ENCODE measurements at places on chromosomes 16 and 17.

- DNase-seq: no peak
These were observed 83.0 kb downstream of the N4BP1 start for GRCh38 chr16:48526958-48527331.

DNA sequence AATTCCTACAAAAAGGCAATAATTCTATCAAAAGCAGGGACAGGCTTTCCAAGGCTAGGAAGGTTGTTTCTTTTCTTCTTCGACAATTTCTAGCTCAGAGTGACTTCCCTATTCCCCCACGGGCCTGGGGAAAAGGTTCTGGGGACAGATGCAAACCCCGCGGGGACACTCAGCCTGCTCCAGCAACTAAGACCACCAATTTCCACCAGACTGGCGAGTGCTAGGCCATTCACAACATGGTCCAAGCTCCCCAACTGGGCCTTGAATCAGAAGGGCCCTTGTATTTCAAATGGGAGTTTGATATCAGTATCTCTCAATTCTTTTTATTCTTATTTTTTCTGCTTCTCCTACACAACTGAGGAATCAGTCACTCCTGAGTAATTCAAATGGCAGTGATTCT, 86.7 kb downstream of the USP31 start:
- no peak for DNase-seq

DNA sequence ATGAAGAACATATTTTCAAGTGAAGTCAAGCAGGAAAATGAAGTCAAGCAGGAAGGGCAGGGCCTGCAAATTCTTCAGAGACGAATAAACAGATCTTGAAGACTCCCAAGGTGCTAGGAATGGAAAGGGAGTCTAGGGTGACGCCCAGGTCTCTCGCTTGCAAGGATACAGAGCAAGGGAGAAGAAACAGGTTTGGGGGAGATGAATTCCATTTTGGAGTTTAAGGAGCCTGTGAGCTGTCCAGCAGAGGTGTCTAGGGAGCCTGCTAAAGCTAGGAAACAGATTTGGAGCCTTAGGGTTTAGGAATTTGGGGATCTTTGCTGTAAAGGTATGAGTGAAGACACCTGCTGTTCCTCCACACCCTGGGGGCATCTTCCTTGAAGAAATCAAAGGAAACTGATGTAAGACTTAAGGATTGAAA, 2.0 kb upstream of the UNKL start:
- DNase-seq: no peak

DNA sequence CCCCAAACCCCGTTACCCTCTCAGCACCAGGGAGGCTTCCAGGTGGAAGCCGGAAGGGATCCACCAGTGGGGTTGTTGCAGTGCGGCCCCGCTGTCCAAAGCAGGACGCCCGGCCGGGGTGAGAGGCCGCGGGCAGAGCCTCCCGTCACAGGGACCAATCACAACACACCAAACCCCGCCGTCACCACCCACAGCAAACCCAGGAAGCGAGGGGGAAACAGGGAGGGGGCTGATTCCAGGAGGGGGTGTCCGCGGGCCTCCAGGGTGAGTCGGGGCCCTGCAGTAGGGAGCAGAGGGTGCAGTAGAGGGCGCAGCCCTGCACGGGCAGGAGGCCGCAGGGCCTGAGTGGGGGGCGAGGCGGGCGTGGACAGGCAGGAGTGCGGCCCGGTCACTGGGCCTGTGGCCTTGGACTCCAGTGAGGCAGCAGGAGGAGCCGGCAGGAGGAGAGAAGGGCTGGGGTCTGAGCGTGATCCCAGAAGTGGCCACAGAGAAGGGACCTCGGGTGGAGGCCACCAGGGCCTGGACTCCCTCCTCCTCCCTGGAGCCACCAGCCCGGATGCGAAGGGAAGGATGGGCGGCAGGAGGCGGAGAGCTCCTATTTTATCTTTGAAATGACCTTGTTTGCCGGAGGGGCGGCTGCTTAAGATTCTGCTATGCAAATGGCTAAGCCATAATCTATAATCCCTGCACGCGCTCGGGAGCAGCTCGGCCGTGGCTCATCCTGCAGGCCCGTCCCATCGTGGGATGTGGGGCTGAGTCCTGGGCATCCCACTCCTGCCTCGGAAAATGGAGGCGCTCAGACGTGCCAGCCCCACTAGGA, 41.5 kb downstream of the ZFPM1 start:
- no peak for DNase-seq

DNA sequence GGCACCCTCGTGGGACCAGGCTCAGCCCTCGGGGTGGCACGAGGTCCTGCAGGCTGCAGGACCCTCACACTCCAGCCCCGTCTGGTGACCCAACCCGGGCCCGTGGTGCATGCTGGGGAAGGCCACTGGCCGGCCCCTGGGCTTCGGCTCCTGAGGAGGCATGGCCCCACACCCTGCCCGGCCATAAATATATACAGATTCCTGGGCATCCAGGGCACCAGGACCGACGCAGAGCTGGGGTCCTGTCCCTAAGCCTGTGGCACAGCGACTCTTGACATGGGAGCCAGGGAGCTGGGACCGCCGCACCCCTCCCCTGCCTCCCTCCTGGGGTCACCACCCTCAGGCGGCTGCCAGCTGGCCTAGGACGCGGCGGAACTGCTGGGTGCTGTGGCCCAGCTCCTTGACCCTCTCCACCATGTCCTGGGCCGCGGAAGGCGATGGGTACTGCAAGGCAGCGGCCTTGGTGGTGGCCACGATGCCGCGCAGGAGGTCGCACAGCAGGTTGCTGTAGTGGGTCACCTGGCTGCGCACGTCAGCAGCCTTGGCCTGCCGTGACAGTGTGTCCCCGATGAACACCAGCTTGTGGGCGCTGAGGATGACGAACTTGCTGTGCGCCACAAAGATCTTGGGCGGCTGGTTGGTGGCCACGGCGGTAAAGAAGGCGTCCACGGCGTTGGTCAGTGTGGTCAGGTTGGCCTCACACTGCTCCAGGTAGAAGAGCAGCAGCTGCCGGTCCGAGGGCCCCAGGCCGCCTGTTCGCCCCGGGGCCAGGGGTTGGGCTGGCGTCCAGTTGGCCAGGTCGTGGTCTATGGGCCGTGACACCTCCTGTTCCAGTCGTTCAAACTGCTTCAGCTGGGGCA, 10.6 kb downstream of the CTRB1 start:
- no peak for DNase-seq

GRCh38 chr17:41777574-41778188, 8.8 kb downstream of the JUP start:
- DNase-seq: no peak

GRCh38 chr16:81544261-81544660, 99.7 kb downstream of the CMIP start:
- no peak for DNase-seq

DNA sequence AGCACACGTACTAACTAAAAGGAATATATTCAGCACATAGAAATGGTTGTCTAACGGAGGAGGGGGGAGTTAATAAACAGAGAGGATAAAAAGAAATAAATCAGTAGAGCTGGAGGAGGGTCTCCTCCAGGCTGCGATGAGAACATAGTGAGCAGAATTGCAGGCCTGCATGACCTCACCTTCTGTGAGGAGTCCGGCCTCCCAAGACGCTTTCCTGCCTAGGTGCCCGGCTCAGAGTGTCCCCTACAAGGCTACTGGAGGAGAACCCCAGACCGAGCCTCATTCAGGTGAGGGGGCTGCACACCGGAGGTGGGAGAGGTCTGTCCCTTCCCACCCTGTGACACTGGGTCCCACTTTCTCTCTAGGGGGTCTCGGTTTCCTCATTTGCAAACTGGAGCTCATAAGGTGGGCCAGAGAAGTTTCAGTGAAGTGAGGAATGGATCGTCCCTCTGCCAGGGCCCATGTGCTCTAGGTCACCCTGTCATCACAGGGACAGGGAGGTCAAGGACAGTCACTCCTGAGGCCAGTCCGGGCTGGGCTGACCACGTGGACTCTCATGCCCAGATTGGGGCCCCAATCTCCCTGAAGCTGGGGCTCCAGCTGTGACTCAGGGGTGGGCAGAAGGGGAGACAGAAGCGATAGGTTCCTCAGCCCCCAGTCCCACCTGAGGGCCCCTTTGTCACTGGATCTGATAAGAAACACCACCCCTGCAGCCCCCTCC, 3.3 kb upstream of the HBM start:
- DNase-seq: no peak

DNA sequence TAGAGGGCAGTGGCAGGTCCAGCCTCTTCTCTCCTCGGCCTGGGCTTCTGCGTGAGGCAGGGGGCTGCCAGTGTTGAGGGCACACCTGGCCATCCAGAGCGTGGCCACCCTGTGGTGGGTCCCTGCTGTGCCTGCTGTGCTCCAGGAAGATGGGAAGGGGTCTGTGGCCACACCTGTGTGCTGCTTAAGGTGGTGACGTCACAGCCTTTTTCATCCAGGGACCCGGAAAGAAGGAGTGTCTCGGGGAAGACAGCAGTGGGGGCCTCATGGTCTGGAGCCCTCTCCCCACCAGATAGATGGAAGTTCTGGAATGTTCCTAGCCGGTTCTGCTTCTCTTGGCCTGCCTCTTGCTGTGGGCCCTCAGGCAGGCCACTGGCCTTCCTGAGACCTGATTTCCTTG, 36.5 kb downstream of the ACTG1 start:
- DNase-seq: no peak

DNA sequence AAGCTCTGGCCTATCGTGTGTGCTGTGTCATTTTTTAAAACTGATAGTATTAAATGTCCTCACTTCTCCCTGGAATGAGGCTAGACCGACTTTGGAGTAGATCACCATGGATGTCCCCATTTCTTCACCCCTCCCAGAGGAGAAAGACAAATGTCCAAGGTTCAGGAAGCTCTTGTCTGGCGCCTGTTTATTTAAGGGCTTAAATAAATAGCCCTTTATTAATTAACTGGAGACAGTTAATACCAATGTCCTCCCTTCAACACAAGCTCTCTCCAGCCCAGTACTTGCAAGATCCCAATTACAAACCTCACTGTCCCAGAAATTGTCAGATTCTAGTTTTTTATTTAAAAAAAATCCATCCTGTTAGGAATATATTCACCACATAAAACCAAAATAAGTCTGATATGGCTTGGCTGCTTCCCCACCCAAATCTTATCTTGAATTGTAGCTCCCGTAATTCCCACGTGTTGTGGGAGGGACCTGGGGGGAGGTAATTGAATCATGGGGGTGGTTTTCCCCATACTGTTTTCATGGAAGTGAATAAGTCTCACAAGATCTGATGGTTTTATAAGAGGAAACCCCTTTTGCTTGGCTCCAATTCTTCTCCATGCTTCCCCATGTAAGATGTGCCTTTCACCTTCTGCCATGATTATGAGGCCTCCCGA, 344.4 kb downstream of the SHISA9 start:
- no peak for DNase-seq

DNA sequence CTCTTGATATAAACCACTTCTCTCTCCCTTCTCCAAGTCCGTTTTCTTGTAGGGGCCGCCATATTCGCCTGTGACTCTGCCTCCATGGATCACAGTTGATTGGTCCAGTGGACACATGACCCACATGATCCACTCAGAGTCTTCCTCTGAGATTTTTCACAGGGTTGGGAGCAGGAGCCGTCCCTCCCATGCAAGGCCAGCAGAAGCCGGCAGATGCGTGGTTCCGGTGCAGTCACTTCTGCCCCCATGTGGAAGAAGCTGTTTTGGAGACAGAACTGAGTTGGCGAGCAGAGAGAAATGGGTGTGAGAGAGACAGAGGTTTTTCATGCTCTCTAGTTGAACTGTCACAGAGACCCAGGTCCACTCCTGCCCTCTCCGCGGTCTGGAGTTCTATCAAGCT, 83.3 kb downstream of the C16orf95 start:
- DNase-seq: no peak

DNA sequence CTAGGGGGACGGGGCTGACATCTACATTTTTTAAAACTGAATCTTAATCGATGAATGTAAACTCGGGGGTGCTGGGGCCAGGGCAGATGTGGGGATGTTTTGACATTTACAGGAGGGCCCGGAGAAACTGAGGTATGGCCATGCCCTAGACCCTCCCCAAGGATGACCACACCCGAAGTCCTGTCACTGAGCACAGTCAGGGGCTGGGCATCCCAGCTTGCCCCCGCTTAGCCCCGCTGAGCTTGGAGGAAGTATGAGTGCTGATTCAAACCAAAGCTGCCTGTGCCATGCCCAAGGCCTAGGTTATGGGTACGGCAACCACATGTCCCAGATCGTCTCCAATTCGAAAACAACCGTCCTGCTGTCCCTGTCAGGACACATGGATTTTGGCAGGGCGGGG, 21.4 kb downstream of the ADAM11 start:
- DNase-seq: no peak

GRCh38 chr16:48596326-48596725, 13.7 kb downstream of the N4BP1 start:
- DNase-seq: no peak

DNA sequence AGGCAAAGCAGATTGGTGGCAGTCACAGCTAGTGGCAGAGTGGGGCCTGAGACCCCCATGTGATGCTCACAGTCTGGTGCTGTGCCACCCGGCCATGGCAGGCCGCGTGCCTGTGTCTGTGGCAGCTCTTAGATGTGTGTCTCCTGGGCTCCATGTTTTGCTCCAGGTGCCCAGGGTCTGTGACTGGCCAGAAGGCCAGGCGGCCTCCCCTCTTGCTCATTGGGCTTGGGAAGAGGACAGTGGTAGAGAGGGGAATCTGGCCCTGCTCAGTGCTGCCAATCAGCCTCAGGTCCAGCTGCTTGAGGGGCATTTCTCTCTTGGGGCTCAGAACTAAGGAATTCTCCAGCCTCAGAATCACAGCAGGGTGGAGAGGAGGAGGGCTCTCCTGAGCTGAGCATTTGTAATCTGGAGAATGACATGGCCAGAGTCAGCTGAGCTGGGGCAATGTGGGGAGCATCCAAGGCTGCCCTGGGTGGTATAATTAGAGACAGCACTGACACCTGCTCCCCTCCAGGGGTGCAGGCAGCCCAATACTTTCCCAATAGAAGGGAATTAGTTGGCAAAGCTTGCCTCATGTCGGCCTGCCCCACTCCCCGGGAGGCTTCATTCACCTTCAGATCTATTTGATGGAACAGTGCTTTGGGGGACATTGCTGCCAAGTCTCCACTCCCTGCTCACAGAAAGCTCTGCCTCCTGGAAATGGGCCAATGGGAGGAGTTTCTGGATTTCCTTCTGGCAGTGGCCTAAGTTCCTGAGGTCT, 2.7 kb upstream of the LASP1NB start:
- no peak for DNase-seq
